SK-N-SH treated with all-trans-retinoic acid at 6 μM for 48 hours (cell line): ENCODE measurements at places on chromosomes 7 and 10.

DNA sequence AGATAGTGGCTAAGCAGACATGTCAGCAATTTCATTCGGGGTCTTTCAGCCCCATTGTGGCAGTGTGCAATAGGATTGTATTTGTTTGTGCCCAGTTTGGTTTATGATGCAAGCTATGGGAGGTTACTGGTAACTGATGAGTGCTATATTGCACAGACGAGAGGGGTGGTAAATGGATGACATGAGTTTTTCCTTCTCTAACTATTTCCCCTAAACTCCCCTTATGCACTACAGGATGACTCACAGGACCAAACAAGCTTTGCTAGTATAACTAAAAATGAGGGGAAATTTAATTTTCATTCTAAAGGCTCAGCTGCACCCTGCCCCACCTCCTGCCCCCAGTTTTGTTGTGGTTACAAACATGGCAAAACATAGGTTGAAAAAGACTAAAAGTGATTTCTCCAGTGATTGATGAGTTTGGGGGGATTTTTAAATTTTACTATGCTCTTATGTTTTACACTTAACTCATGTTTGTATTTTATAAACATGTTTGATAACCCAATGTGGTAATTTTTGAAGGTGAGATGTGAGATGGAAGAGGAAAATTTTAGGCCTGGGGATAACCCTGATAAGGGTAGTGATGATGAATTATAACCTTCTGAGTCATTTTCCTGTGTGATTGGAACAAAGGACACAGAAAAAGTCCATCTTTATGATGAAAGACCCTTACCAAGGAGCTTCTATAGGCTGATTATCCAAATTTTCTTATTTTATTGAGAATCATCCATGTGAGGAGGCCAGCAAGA, 60.8 kb upstream of the NAMPT start:
- peak; percentile 43; the same call in 2 of the 3 replicates for ATAC-seq

GRCh38 chr7:54833001-54833467, 74.0 kb upstream of the SEC61G start:
- no peak for ATAC-seq

- peak; percentile 96 for ATAC-seq
These were observed 103.2 kb downstream of the NRBF2 start for GRCh38 chr10:63236113-63236935.

DNA sequence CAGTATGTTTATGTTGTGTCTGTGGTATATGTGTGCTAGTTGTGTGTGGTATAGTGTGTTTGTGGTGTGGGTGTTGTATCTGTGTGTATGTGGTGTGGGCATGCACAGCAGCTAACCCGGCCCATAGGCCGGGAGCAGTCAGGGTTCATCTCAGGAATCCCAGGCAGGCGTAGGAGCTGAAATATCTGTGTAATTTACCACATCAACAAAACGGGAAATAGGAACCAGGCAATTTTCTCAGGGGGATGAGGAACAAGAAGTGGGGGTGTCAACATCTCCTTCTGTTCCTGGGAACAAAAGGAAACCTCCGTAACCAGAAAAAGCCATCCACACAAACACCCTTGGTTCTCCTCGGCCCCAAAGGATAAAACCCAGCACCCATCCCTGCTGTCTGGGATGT, 24.5 kb upstream of the ZNF488 start:
- no peak for ATAC-seq

DNA sequence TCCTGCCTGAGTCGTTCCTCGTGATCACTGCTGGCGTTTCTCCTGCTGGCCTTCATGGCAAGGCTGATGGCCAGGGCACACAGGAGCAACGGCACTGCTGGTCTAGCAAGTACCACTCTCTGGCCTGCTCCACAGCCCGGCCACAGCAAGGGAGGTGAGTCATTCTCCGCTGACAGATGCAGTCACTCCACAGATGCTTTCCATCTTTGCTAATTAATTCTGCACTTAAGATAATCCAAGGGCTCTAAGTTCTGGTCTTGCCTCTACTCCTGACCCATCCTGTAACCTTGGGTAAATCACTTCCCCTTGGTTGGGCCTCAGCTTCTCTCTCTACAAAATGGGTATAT, 244.4 kb downstream of the RPS24 start:
- ATAC-seq, result peak; percentile 96

DNA sequence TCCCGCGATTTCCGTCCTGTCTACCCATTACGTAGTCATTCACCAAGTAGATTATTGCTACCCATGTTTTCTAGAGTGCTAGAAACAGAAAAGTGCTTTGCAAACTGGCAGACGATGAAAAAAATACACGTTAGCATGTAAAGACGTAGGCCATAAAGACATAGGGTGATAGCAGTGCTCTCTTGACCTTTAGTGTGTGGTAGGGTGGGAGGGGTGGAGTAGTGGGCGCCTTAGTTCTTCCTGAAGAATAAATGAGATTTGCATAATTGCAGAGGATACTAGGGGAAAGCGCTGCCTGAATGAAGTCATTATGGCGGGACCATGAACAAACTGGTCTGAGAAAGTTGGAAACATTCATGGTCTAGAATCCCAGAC, 948 bp downstream of the ZNF485 start:
- no peak for ATAC-seq

DNA sequence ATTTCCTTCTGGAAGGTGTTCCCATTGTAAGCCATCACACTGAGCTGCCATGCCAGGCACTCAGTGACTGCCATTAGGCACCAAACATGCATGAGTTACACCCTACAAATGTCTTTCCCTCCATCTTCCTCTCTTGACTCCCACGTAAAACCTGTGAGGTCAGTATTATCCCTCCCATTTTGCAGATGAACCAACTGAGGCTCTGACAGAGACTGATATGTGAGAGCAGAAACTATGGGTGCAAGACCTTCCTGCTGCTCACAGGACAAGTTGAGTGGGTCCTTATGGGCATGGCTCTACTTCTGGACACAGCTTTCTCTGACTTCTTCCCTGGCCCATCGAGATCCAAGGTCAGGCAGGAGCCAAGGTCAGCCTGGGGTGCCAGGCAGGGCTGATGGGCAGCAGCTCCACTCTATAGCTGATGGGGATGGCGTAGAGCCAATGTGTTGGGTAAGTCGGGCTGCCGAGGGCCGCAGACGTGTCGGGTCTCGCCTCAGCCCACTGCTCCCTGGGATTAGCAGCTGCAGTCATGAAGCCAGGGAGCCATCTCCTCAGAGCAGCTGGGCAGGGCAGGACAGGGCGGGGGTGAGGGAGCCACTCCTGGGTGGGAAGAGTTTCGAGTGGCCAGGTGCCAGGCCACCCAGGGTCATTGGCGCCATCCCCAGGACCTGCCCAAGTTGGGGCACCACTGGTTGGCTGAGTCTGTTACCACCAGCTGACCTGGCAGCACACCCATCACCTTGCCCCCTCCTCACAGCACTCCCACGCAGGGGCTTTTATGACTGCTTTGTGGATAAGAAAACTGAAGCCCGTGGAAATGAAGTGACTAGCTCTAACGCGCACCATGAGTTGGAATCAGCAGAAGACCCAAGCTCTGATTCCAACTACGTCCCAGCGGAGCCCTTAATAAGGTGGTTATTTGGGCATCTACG, 117.8 kb upstream of the ZMIZ1 start:
- ATAC-seq, result no peak

DNA sequence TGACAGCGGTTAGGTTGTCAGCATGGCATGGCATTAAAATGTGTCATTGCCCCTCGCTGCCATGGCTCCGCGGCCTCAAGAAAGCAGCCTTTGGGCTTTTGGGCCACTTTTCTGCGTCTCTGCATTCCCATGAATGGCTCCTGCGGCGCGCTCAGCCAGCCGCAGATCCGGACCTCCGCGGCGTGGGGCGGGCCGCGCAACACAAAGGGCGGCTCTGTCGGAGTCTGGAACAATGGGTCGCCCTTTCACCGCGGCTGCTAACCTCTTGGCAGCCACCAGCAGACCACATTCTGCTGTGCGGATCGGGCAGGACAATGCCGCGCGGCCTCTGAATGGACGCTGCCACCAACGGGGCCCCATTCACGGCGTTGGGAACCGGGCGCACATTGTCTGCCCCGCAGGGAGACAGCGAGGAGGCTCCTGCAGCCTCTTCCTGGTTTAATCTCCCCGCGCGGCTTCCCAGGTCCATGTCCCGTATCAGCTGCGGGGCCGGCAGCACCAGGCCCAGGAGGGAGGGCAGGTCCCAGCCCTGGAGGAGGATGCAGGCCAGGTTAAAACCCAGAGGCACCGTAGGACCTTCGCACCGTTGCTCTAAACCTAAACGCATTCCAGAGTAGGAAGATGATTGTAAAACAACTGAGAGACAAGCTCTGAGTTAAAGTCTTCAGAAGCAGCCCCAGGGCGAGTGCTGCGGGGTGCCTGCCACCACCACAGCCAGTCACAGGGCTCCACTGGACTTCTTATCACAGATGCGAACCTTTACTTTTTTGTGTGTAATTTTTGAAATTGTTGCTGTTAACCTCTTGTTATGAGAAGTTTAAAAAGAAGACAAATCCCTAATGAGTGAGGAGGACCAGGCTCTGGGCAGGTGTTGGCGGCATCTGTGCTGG, 71.6 kb downstream of the NKX6-2 start:
- no peak for ATAC-seq

GRCh38 chr7:80634505-80634904, 3.9 kb upstream of the CD36 start:
- ATAC-seq, result no peak
